ENCODE measurements at places on chromosomes 5 and 9.
A peak's percentile ranks its signal among the peaks of the same experiment; 100 is the strongest.

DNA sequence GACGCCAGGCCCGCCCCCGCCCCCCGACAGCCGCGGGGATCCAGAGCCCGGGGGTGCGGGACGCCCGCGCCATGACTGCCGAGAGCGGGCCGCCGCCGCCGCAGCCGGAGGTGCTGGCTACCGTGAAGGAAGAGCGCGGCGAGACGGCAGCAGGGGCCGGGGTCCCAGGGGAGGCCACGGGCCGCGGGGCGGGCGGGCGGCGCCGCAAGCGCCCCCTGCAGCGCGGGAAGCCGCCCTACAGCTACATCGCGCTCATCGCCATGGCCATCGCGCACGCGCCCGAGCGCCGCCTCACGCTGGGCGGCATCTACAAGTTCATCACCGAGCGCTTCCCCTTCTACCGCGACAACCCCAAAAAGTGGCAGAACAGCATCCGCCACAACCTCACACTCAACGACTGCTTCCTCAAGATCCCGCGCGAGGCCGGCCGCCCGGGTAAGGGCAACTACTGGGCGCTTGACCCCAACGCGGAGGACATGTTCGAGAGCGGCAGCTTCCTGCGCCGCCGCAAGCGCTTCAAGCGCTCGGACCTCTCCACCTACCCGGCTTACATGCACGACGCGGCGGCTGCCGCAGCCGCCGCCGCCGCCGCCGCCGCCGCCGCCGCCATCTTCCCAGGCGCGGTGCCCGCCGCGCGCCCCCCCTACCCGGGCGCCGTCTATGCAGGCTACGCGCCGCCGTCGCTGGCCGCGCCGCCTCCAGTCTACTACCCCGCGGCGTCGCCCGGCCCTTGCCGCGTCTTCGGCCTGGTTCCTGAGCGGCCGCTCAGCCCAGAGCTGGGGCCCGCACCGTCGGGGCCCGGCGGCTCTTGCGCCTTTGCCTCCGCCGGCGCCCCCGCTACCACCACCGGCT is 1.0 kb downstream of the FOXE1 start:
- no peak for DNase-seq

- no peak for DNase-seq
Measured at GRCh38 chr5:77152441-77152840, 58.0 kb upstream of the PDE8B start.

DNA sequence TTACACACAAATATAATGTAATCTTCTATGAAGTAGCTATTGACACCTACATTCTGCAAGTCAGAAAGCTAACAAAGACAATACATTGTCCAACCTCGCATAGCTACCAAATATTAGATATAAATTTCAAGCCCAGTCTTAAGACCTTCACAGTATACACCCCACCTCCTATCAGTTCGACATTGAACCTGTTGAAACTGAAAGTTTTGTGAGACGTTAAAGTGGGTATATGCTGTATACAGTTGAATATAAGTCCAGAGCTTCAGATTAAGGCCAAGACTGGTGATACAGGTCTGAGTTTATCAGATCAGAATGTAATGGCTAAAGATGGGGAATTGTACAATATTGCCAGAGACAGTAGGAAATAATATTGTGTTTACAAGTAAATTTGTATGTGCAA is 489.3 kb upstream of the RORB start:
- no peak for DNase-seq

DNA sequence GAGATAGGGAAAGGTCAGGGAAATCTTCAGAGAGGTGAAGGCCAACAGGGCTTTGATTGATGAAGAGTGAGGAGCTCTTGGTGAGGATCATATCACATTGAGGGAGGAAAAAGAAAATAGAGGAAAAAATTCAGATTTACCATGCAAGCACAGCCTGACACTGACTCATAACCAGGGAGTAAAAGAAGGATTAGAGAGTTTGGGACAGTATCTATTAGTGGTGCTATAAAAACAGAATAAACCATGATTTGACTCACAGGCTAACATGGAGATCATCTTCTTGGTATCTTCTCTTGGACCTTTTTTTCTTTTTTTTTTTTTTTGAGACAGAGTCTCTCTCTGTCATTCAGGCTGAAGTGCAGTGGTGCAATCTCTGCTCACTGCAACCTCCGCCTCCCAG is 44.4 kb downstream of the MUSK start:
- peak; percentile 18 for DNase-seq

GRCh38 chr9:98572054-98572627 is 136.6 kb downstream of the GABBR2 start:
- peak; percentile 15 for DNase-seq

DNA sequence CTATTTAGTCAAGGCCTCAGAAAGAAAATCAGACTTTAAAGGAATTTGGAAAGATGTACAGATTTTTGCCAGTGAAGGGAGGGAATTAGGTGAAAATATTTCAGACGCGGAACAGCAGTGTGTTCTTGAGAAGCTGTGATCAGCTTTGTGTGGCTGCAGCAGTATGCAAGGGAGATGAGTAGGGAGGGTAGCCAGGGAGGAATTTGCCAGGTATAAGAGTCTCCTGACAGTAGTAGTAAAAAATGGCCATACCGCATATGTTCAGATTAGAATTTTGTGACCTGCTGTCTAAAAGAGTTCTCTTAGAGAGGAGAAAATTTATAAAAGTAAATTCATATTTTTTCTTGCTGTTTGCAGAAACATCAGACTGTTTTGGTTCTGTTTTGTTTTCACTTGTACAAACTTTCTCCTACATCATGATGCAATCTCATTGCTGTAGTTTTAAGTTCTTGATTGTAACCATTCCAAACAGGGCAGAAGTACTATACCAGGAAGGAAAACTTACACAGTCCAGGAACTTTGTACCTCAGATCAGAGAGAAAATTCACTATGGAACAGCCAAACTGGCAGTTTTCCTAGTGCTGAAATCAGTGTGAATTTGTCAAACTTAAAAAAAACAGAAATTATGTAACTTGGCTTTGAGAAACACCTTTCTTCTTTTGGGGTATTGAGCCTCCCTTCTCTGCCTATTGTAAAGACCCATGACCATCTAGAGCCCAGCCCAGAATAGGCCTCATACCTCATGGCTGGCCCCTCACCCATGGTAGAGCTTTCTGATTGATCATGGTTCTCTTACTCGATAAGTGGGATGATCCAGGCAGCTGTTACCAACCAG is 78.4 kb upstream of the NR3C1 start:
- no peak for DNase-seq

DNA sequence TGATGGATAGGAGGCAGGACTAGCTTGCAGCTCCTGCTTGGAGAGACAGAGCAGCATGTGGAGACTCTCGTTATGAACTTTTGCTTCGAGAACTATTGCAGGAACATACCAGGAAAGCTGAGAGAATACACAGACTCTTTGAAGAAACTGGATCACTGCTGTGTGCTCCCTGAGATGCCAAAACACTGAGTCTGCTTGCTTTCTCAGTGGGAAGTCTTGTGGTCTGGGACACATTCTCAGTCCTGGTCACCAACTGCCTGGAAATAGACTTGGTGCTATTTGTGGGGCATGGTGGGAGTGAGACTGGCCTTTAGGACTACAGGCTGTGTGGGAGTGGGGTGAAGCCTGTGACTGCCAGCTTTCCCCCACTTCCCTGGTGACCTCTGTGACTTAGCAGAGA is 252.6 kb downstream of the MED10 start:
- no peak for DNase-seq

DNA sequence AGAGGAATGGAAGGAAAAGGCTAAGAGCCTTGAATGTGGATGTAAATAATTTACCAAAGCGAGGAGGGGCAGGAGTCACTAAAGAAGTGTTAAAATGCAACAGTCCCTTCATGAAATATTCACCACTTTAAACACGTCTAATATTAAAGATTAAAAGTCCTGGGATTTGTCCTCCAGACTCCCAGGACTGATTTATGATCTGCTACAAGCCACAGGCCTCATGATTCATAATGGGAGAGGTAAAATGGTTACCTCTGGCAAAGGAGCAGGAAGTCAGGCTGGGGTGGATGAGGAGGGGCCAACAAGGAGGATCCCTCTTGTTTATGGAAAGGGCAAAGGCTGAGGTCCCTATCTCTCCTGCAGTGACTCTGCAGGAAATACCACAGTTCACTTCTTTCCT is 292.4 kb downstream of the TRIM32 start:
- DNase-seq, result no peak

All from AG08395 (cell line).